GM13976 (cell line): ENCODE measurements at places on chromosomes 5 and 9.

GRCh38 chr5:73625372-73625943 lies 538 bp upstream of the ARHGEF28 start:
- DNase-seq, result peak; percentile 18

GRCh38 chr5:169721771-169722170 lies 84.7 kb downstream of the DOCK2 start:
- DNase-seq, result no peak

- DNase-seq, result peak; percentile 27
These were observed 89.5 kb downstream of the EPB41L4A start for GRCh38 chr5:112329419-112330090.

GRCh38 chr9:6630502-6631206 lies 14.9 kb downstream of the GLDC start:
- DNase-seq, result no peak

DNA sequence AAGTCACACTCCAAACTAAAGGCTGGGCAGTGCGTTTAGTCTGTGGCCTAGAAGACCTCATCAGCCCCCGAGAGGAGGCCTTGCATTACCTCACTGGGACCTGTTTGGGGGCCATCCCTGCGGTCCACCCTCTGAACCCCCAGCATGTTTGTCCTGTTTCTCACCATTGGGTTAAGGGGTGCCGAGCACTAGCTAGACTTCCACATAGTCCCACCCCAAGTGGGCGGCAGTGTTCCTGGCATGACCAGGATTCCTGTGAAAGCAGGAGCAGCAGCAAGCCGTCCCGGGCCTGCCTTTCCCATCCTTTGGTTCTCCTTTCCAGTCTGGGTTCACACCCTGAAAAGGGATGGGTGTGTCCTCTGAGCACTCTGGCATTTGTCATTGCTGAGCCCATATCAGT lies 26.6 kb upstream of the SAP30L start:
- no peak for DNase-seq
